ENCODE measurements at places on chromosomes 12 and 14.

GRCh38 chr12:497501-498160 is 37.9 kb downstream of the B4GALNT3 start:
- no peak for DNase-seq

DNA sequence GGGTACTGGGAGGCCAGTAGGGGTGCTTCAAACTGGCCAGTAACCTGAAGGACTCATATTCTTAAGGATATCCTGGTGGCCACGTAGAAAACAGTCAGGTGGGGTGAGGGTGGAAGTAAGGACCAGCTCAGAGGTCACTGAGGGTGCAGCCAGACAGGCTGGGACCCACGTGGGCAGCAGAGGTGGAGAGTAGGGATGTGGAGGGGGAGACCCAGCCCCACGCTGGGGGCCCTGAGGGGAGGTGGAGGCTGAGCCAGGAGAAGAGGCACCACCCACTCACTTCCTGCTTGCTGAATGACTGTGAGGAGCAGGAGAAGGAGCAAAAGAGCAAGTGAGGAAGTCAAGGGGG is 12.6 kb upstream of the SERPINA3 start:
- DNase-seq = no peak

DNA sequence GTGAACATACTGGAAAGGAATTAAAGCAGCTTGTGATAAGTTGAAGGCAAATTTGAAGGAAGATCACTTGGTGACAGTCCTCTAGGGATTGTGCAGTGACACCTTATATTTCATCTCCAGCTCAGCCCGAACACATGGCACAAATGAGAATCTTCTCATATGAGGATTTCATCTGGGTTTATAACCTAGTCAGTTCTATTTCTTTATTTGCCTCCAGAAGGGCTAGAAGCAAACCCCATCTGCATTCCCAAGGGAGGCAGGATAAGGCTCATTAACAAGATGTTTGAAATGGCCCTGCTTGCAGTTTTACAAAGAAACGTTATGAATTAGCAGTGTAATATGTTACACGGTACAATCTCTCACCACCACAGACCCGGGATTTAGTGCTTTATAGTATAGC is 90.7 kb upstream of the KRR1 start:
- no peak for DNase-seq

GRCh38 chr12:3168223-3169221 is 91.3 kb downstream of the TSPAN9 start:
- peak; percentile 87 for DNase-seq

GRCh38 chr14:102574281-102575159 is 17.9 kb upstream of the RCOR1 start:
- DNase-seq = no peak

DNA sequence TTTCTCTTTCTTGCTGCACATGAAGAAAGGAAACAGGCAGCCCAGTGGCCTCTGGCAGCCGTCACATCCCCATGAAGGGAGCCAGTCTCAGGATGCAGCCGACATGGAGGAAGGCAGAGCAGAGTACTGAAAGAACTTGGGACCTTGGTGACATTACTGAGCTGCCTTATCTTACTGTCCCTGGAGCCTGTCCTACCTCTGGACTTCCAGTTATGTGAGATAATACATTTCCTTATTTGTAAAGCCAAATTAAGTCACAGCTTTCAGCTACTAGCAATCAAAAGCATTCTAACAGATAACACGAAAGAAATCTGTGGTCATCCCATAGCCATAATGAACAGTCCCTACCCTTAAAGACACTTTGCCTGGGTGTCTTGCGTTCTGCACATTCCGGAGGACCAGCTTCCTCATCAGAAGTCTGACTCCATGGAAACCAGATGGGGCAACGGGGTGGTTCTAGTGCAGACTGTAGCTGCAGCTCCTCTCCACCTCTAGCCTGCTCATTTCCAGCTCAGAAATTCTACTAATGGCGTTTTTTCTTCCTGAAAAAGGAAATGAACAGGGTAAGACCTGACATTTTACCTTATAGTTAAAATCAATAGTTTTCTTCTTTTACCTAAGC is 7.8 kb upstream of the EGLN3 start:
- DNase-seq = no peak

- DNase-seq = no peak
Observed at GRCh38 chr14:32427726-32428528, 98.8 kb downstream of the AKAP6 start.

DNA sequence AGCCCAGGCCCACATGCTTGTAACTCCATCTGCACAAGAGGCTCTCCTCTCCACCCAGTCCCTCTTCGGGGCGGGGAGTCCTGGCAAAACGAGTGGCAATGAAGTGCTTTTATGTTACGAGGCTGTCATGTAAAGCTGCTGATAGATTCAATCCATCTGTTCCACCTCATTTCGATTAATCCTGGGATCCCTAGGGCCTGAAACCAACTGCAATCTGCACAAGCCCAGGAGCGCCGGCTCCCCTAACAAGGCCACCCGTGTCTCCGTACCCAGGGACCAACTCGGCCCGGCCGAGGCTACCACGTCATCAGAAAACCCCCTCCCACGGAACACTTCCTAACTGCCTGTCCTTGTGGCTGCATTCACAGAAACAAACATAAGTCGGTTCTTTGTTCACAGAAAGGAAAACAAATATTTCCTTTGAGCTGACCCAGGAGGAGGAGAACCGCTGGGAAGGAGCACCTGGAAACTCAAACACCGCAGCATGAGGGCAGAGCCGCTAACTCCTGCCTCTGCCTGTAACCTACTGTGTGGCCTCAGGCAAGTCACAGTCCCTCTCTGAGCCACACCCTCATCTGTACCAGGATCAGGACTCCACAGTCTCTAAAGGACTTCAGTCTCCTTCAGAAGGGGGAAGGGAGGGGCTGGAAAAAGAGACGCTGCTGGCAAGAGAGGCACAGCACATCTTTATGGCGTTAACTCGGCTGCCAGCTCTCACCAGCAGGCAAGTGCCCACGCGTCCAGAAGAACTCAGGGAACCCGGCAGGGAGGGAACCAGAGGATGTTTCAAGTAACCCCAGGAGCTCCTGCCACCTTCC is 47.8 kb downstream of the CCDC88C start:
- DNase-seq = no peak

DNA sequence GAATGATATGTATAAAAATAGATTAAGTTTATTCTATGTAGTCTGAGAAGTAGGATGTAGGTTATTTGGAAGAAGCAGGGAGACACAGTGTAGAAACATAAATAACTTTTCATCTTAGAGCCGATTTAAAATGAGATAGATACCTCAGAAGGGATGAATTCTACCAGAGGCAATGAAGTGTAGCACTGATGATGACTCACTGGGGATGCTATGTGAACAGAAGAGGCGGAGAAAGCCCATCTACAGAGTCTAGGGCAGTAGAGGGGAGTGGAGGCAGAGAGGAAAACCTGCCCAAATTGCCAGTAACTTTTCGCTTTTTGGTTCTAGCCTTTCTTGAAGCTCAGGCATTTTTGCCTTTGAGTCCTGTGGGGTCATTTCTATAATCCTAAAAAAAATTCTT is 451.8 kb downstream of the ATP23 start:
- peak; percentile 40 for DNase-seq

GRCh38 chr12:87870061-87870460 is 159.1 kb downstream of the C12orf50 start:
- DNase-seq = no peak

DNA sequence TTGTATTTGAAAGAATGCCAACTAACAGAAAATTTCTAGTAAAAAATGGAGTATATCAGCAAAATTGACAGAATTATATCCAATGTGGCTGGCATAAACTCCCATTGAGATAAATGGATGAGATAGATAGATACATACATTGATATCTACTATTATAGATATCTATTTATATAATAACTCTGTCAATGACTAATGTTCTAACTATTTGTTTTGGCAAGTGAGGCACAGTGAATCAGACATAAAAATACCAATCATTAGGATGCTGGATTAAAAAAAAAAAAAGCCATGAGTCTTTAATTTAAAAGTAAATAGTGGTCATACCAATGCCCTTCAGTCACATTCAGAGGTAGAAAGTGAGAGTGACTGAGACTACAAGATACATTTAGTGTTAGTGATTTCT is 33.7 kb upstream of the GLIPR1 start:
- peak; percentile 91 for DNase-seq

GRCh38 chr12:39145175-39145999 is 240.0 kb upstream of the CPNE8 start:
- peak; percentile 6 for DNase-seq

GRCh38 chr12:68175557-68176061 is 16.1 kb upstream of the IFNG start:
- DNase-seq = no peak

DNA sequence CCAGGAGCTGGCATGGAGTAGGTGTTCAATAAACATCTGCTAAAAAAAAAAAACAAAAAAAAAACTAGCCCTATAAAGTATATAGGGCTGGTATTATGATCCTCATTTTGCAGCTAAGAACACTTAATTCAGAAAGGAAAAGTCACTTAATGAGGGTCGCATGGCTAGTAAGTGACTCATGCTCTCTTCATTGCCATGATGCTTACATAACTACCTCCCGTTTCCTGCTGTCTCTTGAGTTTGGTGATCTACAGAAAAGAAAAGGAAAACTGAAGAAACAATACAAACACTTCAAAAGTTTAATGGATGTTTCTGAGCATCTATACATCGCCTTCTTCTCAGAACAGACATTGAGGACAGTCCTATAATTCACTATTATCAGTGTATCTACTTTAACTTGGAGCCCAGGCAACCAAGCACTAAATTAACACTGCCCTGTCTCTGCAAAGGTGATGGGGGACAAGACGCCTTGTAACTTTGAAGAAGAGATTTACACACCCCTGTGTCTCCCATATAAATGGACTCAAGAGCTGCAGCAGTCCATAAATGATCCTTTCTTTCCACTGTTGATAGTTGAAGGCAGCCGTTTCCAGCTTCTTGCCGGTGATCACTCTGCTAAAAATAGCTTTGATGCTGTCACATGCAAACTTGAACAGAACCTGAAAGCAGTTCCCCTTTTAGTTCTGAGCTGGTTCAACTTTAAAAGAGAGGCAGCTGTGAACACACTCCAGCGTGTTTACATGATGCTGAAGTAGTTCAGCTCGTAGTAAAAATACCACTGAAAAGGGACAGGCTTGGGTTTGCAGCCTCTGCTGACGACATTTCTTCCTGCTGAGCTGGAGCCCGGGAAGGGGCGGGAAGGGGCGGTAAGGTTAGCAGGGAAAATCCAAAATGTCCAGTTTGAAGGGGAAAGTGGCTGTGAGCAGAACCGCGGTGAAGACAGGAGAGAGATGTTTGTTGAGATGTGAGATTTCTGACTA is 113.3 kb downstream of the FOXN3 start:
- peak; percentile 69 for DNase-seq

DNA sequence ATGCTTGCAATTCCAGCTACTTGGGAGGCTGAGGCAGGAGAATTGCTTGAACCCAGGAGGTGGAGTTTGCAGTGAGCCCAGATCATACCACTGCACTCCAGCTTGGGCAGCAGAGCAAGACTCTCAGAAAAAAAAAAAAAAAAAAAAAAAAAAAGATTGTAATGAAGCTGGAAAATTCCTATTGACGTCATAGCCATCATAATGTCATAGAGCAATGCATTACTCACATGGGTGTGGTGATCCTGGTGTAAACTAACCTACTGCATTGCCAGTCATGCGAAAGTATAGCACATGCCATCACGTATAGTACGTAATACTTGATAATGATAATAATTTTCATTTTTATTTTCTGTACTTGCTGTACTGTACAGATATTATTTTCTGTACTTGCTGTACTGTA is 42.7 kb upstream of the NID2 start:
- DNase-seq = no peak

- DNase-seq = peak; percentile 41
Observed at GRCh38 chr14:74979442-74980397, 23.0 kb upstream of the EIF2B2 start.

- DNase-seq = no peak
Observed at GRCh38 chr12:65055859-65056258, 65.2 kb downstream of the WIF1 start.

GRCh38 chr12:131093971-131094830 is 140.5 kb downstream of the ADGRD1 start:
- no peak for DNase-seq

- DNase-seq = peak; percentile 93
Observed at GRCh38 chr14:72608391-72609204, 285.3 kb downstream of the DPF3 start.

DNA sequence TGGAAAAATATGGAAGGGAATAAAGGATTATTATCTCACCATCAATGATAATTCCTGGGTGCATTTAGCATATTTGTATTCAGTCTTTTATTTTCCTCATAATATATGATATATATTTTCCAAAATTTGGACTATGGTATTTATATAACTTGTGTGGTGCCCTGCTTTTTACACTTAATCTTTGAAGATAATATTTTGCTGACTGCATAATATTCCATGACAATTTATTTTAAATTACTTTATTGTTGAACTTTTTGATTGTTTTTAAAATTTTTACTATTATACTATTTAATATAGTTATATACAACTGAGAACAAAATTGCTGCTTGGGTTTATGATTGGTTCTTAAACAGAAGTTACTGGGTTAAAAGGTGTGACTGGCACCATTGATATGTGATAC is 212.3 kb downstream of the TTC6 start:
- no peak for DNase-seq

DNA sequence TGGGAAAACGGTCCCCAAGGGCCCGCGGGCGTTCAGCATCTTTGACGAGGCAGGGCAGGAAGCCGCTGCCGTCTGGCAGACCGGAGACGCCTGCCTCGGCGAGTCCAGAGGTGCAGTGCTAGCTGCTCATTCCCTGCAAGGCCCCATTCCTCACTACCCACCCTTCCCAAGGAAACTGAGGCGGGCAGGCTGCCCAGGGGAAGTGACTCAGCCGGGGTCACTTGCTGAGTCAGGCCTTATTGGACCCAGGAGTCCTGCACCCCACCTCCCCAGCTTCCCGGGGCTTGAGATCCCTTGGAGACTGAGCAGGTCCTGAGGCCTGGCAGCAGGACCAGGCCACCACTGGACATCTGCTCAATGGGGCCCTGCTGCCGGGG is 3.7 kb downstream of the SH2B3 start:
- no peak for DNase-seq

GRCh38 chr12:75635606-75636444 is 124.4 kb upstream of the KRR1 start:
- DNase-seq = peak; percentile 91

DNA sequence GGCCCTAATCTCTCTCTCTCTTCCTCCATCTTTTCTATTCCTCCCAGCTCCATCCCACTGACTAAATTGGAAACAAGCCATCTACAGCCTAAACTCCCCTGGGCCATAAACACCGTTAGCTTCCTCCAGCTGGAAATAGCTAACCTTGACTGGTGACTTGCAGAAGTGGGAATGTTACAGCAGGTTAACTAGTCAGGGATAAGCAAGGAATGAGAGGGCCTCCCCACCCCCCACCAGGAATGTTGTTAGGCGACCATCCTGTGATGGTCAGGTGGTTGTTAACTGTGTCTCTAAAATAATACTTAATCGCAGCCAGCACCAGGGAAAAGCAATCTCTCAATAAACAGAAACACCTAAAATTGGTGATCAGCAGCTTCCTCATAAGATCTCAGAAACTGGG is 40.8 kb downstream of the MIS18BP1 start:
- DNase-seq = no peak
